ENCODE measurements at places on chromosomes 4 and X.

- no peak for DNase-seq
Measured at GRCh38 chr4:44320833-44321232, 127.8 kb downstream of the KCTD8 start.

DNA sequence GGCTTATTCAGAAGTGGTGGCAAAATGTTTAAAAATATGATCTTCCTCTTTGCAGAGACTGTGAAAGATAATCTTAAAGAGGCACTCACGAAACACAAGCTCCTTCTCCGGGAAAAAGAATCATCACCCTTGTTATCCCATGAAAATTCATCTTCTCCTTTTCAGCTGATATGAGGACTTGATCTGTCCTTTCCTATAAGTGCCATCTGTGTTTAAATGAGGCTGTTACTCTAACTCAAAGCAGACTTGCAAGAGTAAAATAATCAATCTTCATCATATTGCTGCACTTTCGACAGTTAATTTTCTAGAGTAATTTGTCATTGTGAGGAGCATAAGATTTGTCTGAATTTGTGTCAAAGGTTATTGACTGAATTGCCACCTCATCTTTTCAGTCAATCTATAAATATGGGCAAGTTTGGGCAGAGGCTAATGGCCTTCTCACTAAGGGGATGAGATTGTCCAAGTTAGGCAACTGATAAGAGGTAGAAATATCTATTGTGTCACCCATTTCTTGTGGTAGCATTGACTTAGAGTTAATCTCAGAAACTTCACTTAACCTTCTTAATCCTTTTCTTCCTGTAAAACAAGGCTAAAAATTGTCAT, 452.9 kb downstream of the GRXCR1 start:
- no peak for DNase-seq

DNA sequence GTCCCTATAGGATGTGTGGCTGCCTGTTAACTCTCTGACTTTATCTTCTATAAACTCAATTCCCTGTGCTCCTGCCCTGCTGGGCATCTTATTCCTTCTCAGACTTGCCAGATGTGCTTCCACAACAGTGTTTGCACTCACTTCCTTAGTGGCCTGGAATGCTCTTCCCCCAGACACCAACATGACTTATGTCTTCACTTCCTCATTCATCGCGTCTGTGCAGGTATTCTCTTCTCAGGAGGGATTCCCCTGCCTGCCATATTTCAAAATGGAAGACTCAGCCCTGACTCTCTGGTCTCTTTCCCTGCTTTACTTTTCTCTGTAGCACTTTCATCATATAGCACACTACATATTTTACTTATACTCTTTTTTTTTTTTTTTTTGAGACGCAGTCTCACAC, 344.0 kb downstream of the CENPC start:
- no peak for DNase-seq

GRCh38 chr4:25172961-25173915, 13.0 kb upstream of the SEPSECS start:
- DNase-seq, result no peak

DNA sequence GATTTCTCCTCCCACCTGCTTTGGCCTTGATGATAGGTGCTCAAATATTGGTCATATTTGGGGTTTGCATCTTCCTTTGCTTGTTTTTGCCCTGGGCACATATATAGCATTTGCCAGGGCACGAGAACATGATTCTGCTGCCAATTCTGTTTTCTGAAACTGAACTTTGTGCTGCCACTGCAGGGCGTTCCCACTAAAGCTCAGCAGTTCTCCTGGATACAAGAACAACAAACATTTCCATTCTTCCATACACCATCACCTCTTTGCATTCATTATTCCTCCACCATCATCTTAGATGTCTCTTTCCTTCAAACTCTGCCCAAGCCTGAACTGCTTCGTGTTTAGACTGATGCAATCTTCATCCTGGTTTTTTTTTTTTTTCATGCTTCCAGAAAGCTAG, 36.3 kb upstream of the GATB start:
- DNase-seq, result no peak

DNA sequence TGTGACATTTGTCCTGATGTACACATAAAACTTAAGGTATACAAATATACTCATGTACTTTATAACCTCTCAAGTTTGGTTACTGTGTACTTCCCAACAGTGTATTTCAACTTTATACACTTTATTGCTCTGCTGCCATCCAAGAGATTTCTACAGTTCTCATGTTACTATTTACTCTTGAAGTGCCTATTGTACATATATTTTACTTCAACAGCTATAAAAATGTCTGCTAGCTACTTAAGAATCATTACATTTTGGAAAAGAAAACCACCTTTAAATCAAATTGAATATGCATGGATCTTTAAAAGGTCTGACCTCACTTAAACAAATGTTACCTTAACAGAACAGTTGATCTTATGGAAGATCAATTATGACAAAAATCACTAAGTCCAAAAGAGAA, 1056.4 kb downstream of the ADGRL3 start:
- DNase-seq, result no peak

DNA sequence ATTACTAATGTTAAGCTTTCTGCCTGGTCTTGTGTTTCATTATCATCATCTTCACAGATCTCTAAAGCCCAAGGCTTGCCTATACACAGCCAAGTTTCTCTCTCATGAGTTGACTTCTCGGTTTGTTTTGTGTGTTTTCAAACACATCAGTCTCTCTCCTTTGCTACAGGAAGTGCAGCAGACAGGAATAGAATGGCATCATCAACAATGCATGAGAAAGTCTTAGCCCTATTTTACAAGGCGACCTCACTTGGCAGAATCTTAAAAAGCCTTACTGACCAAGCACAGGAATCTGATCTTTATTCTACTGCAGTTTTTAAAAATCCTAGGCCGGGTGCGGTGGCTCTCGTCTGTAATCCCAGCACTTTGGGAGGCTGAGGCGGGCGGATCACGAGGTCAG, 36.8 kb downstream of the CC2D2A start:
- DNase-seq, result no peak

DNA sequence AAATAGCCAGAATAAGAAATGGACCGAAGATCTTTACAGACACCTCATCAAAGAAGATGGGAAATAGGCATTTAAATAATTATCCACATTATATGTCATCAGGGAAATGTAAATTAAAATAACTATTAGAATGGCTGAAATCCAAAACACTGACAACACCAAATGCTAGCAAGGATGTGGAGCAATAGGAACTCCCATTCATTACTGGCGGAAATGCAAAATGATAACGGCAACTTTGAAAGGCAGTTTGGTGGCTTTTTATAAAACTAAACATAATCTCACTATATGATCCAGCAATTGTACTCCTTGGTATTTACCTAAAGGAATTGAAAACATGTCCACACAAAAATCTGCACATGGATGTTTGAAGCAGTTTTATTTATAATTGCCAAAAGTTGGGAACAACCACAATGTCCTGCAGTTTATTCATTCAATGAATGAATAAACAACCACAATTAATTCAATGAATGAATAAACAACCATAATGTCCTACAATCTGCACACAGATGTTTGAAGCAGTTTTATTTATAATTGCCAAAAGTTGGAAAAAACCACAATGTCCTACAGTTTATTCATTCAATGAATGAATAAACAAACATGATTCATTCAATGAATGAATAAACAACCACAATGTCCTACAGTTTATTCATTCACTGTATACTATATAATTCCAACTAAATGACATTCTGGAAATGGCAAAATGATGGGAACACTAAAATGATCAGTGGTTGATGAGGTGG, 117.6 kb upstream of the PCDH18 start:
- DNase-seq, result no peak

Data from activated CD4-positive, alpha-beta T cell treated with anti-CD3 and anti-CD28 coated beads for 1 hour (primary cell).